NCI-H510A treated with DMSO at 0.1 percent for 48 hours (cell line): ENCODE measurements at places on chromosomes 7 and 10.
A peak's percentile ranks its signal among the peaks of the same experiment; 100 is the strongest.

DNA sequence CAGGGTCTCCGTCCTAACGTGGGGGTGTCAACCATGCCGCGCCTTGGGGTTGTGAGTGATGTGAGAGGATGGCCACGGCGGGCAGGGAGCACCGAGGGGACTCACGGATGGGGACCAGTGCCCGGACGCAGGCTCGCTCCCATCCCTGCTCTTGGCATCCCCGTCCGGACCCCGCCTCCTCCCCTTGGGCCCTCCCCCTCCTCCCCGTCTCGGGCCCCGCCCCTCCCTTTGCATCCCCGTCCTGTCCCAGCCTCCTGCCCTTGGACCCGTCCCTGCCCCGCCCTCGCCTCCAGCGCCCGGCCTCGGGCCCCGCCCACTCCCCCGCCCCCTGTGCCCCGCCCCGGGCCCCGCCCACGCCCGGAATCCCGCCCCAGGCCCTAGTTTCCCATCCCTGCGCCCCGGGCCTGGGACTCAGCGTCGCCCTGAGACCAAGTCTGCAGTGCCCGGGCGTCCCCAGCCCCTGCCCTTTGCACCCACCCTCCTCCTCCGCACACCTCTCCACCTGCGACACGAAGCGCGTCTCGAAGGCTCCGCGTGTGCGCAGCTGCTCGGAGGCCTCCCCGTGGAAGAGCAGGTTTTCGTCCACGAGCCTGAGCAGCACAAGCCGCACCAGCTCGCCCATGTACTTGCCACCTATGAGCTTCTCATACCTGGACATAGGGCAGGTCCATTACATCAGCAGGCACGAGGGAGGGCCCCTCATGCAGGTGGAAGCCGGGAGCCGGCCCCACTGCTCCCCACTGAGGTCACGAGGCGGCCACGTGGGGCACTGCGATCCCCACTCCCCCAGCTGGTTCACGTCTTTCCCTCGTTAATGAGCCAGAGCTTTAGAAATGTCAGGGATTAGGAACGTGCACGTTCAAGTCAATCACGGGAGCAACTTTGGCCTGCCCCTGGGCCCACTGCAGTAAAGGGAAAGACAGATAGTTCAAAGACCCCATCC is 5.1 kb upstream of the MYL7 start:
- no peak for DNase-seq

- no peak for DNase-seq
Measured at GRCh38 chr10:117540640-117541404, 1.7 kb upstream of the EMX2 start.

- no peak for DNase-seq
Measured at GRCh38 chr10:59376846-59377245, 14.5 kb upstream of the FAM13C start.

DNA sequence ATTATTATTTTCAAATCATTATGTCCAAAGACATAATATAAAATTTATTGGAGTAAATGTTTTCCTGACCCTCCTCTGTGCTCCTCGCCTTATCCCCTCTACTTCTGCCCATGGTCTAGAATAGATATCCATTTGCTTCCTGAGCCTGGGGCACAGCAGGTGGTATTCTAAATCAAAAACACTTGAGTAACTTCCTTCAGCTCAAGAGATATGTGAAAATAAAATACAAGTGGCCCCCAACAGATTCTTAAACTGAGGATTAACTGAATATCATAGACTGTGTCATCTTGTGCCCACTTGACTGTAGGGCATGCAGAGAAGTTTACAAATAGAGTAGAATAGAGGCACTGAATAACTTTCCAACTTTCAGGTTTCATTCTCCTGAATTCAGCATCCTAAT is 59.1 kb downstream of the HGF start:
- no peak for DNase-seq

DNA sequence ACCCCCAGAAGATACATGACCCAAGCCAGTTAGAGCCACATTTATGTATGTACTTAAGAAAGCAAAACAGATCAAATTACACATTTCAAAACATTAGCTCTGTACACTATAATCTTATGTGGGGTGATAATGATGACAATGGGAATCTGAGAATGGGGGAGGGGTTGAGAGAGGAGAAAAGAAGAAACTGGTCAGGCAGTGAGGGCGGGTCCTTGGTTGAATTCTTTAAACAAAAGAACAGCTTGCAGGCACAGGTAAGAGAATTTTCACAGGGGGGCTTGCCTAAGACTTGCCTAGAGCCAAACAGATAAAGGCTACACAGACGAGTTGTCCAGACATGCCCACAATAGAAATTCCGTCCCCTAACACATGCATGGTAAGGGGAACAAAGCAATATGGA is 76.8 kb upstream of the PTER start:
- peak; percentile 3 for DNase-seq

DNA sequence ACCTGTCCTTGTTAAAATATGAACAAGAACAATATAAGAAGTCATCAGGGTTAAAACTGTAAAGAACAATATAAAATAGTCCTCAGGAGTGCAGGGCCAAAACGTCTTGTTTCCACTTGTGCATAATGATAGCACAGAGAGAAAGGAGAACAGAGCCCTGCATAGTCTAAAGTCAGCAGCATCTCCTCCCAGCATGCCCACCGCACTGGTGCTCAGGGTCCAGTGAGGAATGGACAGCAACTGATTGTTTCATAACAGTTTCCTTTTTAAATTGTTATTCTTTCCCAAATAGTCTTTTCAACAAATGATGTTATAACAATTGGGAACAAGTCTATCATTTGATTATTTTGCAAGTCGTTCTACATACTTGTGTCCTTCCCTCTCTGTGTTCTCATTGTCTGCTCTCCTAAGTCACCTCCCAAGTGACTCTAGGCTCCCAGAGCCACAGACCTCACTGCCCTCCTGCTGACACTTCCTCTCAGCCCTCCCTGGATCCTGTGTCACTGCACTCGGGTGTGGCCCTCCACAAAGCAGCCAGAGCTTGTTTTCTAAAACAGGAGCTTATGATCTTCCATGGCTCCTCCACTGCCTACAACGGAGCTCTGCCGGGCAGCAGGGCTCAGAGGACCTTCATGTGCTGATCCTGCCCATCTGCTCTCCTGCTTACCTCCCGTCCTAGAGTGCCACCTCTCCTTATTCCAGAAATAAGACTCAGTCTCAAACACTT is 27.6 kb downstream of the COBL start:
- DNase-seq: peak; percentile 71

GRCh38 chr10:80580638-80581468 is 43.2 kb downstream of the SH2D4B start:
- DNase-seq: peak; percentile 73

GRCh38 chr7:88001744-88002530 is 67.9 kb downstream of the ADAM22 start:
- no peak for DNase-seq

- DNase-seq: no peak
Measured at GRCh38 chr10:78478919-78479318, 445.3 kb downstream of the RPS24 start.

- peak; percentile 94 for DNase-seq
Measured at GRCh38 chr10:78165617-78166016, 132.0 kb downstream of the RPS24 start.

- no peak for DNase-seq
Measured at GRCh38 chr7:89064831-89065230, 269.3 kb upstream of the TEX47 start.

- DNase-seq: no peak
Measured at GRCh38 chr7:132402096-132402495, 174.2 kb downstream of the PLXNA4 start.

- peak; percentile 88 for DNase-seq
Measured at GRCh38 chr10:101961591-101962498, 94.1 kb downstream of the ARMH3 start.

DNA sequence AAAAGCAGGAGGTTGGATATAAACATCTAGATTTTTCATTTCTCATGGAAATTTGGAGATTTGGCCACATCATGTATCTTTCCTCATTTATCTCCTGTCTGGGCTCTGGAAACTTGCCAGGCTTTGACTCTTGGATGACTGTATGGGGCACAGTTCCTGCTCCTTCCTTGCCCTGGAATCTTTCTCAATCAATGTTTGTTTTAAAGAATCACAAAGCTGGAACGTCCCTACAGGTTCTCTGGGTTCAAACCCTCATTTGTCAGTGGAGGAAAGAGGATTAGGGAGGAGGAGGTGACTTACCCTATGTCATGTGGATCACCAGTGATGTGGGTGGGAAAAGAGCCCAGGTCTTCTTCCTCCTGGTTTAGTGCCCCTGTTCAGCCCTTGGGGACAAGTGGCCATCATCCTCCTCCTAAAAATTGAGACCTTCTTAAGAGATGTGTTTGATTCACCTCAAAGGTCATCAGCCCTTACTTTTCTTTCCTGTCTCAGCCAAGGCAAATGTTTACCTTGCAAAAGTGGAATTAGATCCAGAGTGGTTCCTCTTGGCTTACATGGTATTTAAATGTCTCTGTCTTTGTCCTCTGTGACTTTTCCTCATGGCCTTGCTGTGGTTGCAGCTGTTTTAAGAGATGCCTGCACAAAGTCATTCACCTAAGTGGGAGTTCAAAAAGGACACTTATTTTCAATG is 38.8 kb upstream of the PDZD8 start:
- DNase-seq: no peak

DNA sequence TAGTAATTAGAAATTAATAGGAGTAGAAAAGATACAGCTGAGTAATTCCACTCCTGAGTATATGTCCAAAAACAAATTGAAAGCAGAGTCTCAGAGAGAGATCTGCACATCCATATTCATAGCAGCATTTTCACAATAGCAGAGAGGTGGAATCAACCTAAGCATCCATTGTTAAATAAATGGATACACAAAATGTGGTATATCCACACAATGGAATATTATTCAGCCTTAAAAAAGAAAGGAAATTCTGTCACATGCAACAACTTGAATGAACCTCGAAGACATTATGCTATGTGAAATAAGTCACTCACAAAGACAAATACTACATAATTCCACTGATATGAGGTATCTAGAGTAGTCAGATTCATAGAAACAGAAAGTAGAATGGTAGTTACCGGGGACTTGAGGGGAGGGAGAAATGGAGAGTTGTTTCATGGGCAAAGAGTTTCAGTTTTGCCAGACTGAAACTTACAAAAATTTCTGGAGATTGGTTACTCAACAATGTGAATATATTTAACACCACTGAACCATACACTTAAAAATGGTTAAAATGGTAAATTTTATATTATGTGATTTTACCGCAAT is 18.4 kb downstream of the VTI1A start:
- DNase-seq: no peak

GRCh38 chr10:99929360-99929759 is 80.4 kb downstream of the DNMBP start:
- no peak for DNase-seq

DNA sequence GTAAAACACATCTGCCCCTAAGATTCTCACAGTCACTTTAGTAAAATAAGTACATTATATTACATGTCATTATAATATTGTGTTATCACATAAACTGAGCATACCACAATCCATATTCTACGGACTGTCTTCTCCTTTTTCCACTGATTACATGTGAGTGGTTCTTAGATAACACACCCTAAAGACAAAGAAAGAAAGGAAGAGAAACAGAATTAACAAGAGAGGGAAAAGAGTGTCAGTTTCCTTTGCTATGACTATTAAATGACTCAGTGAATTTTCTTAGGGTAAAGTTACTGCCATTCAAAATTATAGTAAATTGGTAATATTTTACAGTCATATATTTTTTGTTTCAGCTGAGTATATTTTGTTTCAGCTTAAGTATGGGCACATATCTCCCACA is 268.3 kb downstream of the TWIST1 start:
- no peak for DNase-seq

DNA sequence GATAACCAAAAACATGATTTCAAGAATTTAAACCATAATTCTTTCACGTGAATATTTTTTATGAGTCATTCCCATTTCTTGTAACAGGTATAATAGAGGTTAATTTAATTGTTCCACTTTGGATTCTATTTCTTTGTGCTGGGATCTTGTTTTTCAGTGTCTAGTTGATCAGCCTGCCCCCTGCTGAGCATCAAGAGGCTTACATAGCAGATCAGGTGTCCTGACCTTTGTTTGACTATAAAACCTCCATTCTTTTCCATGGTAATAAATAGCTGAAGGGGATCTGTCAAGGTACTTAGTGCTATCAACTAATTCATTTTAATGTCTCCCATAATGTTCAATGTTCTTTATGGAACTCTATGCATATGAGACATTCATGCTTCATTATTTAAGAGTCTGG is 4.9 kb downstream of the COL17A1 start:
- peak; percentile 92 for DNase-seq

- no peak for DNase-seq
Measured at GRCh38 chr10:102804382-102805055, 32.7 kb downstream of the CYP17A1 start.

DNA sequence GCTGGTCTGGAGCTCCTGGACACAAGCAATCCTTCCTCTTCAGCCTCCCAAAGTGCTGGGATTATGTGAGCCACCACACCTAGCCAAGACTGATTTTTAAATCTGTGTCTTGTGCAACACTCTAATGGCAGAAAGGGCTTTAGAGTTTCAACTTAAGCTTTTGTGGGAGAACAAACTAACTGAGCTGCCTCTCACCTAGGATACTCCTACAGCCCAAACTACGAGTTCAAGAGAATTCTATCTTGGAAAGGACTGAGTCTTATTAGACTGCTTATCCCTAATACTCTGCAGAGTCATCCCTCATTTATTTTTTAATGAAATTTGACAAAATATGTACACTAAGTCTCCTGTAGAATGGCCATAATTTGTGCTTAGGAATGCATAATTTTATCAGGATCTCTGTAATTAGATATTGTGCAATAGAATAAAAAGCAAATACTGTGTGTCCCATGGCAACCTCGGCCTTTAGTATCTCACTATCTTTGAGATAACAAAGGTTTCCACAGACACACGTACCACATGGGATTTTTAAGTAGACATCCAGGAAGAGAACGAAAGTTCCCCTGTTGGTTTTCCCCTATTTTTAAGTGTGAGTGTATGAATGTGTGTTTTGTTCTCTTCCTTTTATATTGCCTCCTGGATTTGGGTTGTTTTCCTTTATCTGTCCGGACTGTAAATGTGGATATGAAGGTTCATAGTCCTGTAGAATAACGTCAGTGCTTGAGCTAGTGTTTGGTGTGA is 199.4 kb upstream of the TCF7L2 start:
- DNase-seq: no peak

DNA sequence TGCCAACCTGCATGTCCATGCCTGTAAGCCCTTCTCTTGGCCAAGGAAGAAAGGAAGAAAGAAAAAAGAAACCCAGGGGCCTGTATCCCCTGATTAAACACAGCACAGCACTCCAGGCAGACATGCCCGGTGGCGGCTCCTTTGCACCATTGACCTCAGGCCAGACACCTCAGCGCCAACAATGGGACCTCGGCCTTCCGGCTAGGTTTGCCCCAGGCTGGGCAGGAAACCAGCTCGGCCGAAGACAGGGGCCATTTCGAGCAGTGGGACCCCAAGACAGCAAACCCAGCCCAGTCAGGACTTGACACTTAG is 2.8 kb downstream of the HOXA10 start:
- peak; percentile 76 for DNase-seq

DNA sequence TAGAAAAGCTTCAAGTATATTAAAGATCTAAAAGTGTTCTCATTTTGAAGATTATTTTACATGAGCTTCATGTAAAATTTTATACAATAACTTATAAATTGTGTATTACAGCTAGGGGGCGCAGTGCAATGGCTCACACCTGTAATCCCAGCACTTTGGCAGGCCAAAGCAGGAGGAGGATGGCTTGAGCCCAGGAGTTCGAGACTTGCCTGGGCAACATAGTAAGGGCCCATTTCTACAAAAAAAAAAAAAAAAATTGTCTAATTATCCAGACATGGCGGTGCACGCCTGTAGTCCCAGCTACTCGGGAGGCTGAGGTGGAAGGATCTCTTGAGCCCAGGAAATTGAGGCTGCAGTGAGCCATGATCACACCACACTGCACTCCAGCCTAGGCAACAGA is 16.6 kb downstream of the ACBD5 start:
- DNase-seq: peak; percentile 13

- no peak for DNase-seq
Measured at GRCh38 chr10:73875139-73875475, 752 bp upstream of the CAMK2G start.
